Cerebellum (tissue), 4 donors: ENCODE measurements at places on chromosomes 6 and 20. TPM values are rescaled to one million over a fixed set of nuclear protein-coding genes. Genes with fewer than 3 reads are reported as not detected.

Gene OOEP
- total RNA-seq = not detected

Gene POM121L2
- not detected for total RNA-seq

Gene CTAGE9
- total RNA-seq = not detected

Gene SEMG1
- not detected for total RNA-seq

Gene SLC25A27
- total RNA-seq = 49.0 TPM

Gene CALHM4
- total RNA-seq = not detected
